ENCODE measurements at places on chromosomes 3 and 15. TPM values are rescaled to one million over a fixed set of nuclear protein-coding genes. Genes with fewer than 3 reads are reported as not detected.

The POTEB2 gene
- not detected for total RNA-seq

- no peak overlapping the region for H3K4me3 ChIP-seq
- no peaks in the 10 kb centered on the region for H3K4me1 ChIP-seq
- DNase-seq: no peak
Measured at GRCh38 chr3:100226712-100227429, 33.9 kb upstream of the TBC1D23 start.

The ADAMTS9 gene
- total RNA-seq: 106 TPM

DNA sequence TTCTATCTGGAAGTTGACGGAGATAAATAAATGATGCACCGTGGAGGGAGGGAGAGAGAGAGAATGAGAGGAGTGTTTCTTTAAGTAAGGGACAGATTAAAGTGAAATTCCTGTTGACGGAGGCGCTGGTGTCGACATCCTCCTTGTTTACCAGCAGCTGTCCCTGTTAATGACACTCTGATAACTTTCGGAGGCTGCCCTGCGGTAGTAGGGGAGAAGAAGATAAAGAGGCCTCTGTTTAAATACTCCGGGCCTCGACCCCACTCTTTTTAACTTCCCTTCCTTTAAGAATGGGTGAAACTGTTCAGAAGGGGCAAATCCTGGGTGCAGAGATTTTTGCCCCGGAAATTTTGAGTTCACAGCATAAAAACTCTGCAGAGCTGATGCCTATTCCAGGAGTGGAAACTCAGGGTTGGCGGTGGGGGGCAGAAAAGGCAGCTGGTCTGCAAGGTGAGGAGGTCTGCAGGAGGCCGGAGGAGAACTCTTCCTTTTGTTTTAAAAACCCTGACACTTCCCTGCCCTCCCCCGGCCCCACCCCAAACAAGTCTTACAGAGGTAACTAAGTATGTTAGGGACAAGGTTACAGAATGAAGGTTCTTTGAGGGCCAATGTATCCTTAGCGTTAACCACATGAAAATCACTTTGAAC, 276.6 kb upstream of the NR2F2 start:
- H3K27me3 ChIP-seq: no peaks in the 10 kb centered on the region
- no peak overlapping the region for H3K4me3 ChIP-seq
- DNase-seq: no peak
- no peaks in the 10 kb centered on the region for H3K36me3 ChIP-seq

DNA sequence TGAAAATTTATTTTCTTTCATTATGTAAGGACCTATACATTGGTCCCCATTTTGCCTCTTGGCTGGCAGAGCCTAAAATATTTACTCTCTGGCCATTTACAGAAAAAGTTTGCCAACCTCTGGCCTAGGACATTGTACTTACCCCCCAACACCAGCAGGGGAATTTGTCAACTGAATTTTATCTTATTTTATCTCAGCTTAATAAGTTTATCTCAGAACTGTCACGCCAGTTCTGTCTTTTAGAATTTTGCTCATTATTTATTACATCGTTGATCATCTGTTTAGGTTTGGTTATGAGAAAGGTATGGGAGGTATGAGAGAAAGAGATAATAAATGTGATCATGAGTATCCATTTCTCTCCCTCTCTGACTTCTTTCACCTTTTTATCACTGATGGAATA, 38.3 kb downstream of the CHD2 start:
- H3K4me1 ChIP-seq: peaks cover 3% of the 10 kb centered on the region
- H3K4me3 ChIP-seq: no peak overlapping the region
- no peaks in the 10 kb centered on the region for H3K27me3 ChIP-seq
- H3K36me3 ChIP-seq: peaks cover 72% of the 10 kb centered on the region
- DNase-seq: no peak

The GOLGA6A gene
- 0.54 TPM for total RNA-seq

DNA sequence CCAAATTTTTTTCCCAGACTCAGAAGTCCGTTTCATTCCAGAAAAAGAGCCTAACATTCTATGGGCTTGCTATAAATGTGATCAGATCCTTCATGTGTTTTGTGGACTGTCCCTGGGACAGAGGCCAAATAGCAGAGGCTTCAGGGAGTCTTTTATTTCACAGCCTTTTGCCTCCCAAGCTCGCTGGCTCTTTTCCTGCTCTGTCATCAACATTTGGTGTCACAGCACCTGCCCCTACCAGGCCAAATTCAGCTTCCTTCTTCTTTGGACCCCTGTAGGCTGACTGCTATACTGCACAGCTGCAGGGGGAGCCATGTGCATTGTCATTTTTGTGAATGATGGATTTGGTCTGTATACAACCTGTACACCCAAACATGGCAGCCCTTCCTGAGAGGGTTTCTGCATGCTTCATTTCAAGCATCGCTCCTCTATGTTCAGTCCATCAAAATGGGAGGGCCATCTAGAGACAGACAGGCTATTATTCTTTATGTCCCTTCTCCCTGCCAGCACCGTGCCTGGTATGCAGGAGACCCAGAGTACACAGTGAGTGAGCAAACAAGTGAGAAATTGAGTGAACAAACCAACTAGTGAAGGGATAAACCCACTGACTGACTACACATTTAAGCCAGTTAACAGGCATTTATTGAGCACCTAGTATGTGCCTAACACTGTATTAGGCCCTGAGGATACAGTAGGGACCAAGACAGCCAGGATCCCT, 17.9 kb upstream of the RPP14 start:
- H3K27me3 ChIP-seq: no peaks in the 10 kb centered on the region
- peak; percentile 62 for DNase-seq
- H3K4me1 ChIP-seq: peaks cover 21% of the 10 kb centered on the region
- no peak overlapping the region for H3K4me3 ChIP-seq
- H3K36me3 ChIP-seq: no peaks in the 10 kb centered on the region
- H3K27ac ChIP-seq: peak overlapping the region; percentile 4

- H3K4me1 ChIP-seq: peaks cover 28% of the 10 kb centered on the region
- H3K27me3 ChIP-seq: peaks cover 93% of the 10 kb centered on the region
- no peak for DNase-seq
- H3K4me3 ChIP-seq: peak overlapping the region; percentile 14
- H3K36me3 ChIP-seq: no peaks in the 10 kb centered on the region
Measured at GRCh38 chr15:76340198-76340802, 3.7 kb downstream of the ISL2 start.

GRCh38 chr15:47814620-47815019, 97.3 kb downstream of the SEMA6D start:
- DNase-seq: no peak
- H3K36me3 ChIP-seq: no peaks in the 10 kb centered on the region
- no peaks in the 10 kb centered on the region for H3K27me3 ChIP-seq
- H3K4me3 ChIP-seq: no peak overlapping the region
- peaks cover 25% of the 10 kb centered on the region for H3K4me1 ChIP-seq
- no peak overlapping the region for H3K27ac ChIP-seq

- no peak overlapping the region for H3K27ac ChIP-seq
- H3K27me3 ChIP-seq: no peaks in the 10 kb centered on the region
- no peak overlapping the region for H3K4me3 ChIP-seq
- no peaks in the 10 kb centered on the region for H3K36me3 ChIP-seq
- DNase-seq: no peak
Measured at GRCh38 chr15:72833561-72833960, 50.0 kb upstream of the ADPGK start.

The NEK11 gene
- total RNA-seq: 28.2 TPM

- H3K4me1 ChIP-seq: no peaks in the 10 kb centered on the region
- H3K27ac ChIP-seq: no peak overlapping the region
- no peak overlapping the region for H3K4me3 ChIP-seq
- no peaks in the 10 kb centered on the region for H3K36me3 ChIP-seq
- H3K27me3 ChIP-seq: no peaks in the 10 kb centered on the region
Measured at GRCh38 chr15:74328331-74329056, 39.0 kb downstream of the CYP11A1 start.

DNA sequence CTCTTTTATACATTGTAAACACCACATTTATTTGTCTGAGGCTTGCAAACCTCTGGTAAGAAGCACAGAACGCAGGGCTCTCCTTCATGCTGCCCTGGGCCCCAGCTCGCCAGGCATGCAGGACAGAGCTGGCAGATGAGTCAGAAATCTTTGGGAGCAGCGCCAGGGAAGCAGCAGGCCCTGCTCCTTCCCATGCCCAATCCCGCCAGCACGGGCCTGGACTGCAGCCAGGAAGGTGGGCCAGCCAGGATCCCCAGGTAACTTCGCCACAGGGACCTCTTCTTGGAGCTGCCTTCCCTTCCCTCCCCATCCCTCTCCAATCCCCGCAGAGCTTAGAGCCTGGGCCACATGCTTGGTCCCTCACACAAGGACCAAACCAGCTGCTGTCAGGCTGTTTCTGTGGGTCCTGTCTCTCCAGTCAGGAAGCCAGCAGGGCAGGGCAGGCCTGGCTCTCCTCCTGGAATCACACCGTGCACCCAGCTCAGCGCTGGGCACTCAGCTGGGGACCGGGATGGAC, 8.8 kb downstream of the STOML1 start:
- no peaks in the 10 kb centered on the region for H3K27me3 ChIP-seq
- peak; percentile 92 for DNase-seq
- H3K27ac ChIP-seq: peak overlapping the region; percentile 93
- H3K36me3 ChIP-seq: no peaks in the 10 kb centered on the region

DNA sequence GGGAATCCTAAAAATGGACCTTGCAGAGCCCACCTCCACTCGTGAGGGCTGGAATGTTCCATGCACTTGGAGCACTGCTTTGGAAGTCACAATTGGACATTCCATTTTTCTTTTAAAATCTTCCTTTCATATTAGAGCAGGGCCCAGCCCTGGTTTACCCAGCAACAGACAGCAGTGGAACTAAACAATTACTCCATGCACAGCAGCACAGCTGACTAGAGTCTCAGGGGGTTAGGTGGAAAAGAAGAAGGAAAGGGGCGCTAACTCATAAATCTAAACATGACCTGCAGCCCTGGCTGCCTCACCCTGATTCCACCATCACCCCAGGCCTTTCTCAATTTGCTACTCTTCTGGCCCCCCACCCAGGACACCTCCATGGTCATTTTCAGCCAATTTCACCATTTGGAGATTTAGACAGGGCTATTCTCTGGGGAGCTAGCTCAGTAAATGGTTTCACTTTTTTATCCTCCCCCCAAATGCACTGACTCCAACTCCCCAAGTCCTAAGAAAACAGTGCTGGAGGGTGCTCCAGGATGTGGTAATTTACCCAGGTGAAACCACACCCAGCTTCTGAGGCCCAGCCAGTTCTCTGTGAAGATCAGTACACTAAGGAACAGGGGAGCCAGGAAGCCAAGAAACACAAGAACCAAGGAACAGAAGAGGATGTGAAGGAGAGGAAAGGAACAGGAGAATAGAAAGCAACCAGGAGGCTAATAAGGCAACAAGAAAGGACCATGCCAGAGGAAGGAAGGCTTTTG, 1.6 kb upstream of the LRRC31 start:
- peak; percentile 77 for DNase-seq
- H3K27me3 ChIP-seq: no peaks in the 10 kb centered on the region
- H3K4me3 ChIP-seq: no peak overlapping the region
- peak overlapping the region; percentile 10 for H3K27ac ChIP-seq

DNA sequence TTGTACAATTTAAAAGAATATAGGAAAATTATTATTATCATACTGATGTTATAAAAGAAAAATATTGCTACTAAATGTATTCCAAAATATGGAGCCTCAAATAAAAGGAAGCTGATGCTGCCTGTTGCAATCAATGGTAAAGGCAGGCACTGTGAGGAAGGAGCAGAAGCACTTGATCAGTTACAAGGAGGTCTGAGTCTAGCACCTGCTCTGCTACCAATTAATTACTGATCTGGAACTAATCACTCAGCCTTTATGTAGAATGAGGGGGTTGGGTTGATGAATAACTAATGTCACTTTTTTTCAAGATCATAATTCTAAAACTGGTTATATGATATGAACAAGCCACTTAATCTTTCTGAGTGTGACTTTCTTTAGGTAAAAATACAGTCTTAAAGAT, 5.5 kb downstream of the ADGRG7 start:
- no peak overlapping the region for H3K27ac ChIP-seq
- H3K27me3 ChIP-seq: no peaks in the 10 kb centered on the region
- no peak overlapping the region for H3K4me3 ChIP-seq
- no peaks in the 10 kb centered on the region for H3K4me1 ChIP-seq
- no peak for DNase-seq

GRCh38 chr3:157103280-157103679, 56.7 kb downstream of the CCNL1 start:
- no peak for DNase-seq
- no peaks in the 10 kb centered on the region for H3K36me3 ChIP-seq
- H3K27ac ChIP-seq: no peak overlapping the region
- H3K4me1 ChIP-seq: peaks cover 7% of the 10 kb centered on the region
- H3K4me3 ChIP-seq: no peak overlapping the region

DNA sequence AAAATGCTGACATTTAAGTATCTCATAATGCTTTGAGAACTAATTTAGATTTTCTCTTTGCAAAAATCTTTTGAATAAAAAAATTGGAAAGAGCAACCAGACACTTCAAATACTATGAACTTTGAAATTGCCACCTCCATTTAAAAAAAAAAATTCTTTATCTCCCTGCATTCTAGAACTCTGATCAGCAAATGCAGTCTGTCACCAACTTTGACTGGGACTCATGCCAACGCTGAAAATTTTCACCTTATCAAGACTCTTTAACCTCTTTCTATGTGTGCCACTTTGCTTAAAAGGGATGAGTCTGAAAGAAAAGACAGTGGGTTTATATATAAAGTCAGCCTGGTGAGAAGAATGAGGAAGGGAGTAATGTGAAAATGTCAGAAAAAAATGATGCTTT, 191.2 kb upstream of the ARPP21 start:
- no peak for DNase-seq
- no peak overlapping the region for H3K4me3 ChIP-seq
- no peaks in the 10 kb centered on the region for H3K27me3 ChIP-seq

GRCh38 chr15:100330221-100330620, 11.6 kb downstream of the ADAMTS17 start:
- H3K4me3 ChIP-seq: no peak overlapping the region
- no peaks in the 10 kb centered on the region for H3K4me1 ChIP-seq
- H3K36me3 ChIP-seq: no peaks in the 10 kb centered on the region
- H3K27ac ChIP-seq: no peak overlapping the region

DNA sequence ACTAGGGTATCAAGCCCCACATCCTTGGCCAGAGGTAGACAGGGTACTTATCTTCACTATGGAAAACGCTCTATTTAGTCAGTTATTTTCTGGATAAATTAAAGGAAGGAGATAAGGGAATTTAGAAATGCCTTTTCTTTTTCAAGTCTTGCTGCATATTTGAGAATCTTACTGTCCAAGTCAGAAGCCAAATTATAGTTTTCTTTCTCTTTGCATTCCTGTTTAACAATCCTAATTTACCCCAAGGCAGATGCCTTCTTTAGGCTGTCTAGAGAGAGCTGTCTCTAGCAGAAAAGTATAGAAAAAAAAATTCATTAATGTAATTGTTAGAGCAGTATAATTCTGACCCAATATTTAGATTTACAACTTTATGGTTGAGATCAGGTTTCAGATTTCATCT, 64.4 kb upstream of the TBC1D5 start:
- no peak for DNase-seq
- no peaks in the 10 kb centered on the region for H3K4me1 ChIP-seq
- H3K4me3 ChIP-seq: no peak overlapping the region
- no peak overlapping the region for H3K27ac ChIP-seq
- H3K36me3 ChIP-seq: no peaks in the 10 kb centered on the region
